Activated CD4-positive, alpha-beta T cell treated with anti-CD3 and anti-CD28 coated beads for 36 hours (primary cell): ENCODE measurements at places on chromosomes 11 and 22. TPM values are rescaled to one million over a fixed set of nuclear protein-coding genes. Genes with fewer than 3 reads are reported as not detected.

P2RX6 gene
- total RNA-seq, result 0.18 TPM

TRPC6 gene
- not detected for total RNA-seq

CHRNA10 gene
- total RNA-seq, result 0.91 TPM

POU2AF1 gene
- total RNA-seq, result 9.6 TPM

SCN4B gene
- total RNA-seq, result 0.27 TPM

DNA sequence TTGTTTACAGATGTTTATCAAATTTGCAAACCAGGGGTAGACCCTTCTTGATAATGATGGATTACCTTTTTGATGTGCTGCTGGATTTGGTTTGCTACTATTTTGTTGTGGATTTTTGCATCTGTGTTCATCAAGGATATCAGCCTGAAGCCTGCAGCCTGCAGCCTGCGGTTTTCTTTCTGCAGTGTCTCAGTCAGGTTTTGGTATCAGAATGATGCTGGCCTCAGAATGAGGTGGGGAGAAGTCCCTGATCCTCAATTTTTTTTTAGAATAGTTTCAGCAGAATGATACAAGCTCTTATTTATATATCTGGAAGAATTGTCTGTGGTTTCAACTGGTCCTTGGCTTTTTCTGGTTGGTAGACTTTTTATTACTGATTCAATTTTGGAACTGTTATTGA, 19.7 kb upstream of the RAB38 start:
- DNase-seq, result no peak

DNA sequence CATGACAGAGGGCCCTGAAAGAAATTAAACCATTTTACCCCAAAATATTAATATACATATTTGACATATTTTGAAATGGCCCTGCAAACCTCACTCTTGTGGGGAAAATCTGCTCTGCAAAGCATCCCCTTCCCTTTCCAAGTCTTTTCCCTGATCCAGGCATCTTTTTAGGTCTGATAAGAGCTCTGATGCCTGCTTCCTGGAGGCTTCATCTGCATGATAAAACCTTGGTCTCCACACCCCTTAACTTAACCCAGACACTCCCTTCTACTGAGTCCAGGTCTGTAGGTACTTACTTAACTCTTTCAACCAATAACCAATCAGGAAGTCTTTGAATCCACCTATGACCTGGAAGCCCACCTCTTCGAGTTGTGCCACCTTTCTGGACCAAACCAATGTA, 1.8 kb upstream of the LGALS12 start:
- DNase-seq, result no peak

DNA sequence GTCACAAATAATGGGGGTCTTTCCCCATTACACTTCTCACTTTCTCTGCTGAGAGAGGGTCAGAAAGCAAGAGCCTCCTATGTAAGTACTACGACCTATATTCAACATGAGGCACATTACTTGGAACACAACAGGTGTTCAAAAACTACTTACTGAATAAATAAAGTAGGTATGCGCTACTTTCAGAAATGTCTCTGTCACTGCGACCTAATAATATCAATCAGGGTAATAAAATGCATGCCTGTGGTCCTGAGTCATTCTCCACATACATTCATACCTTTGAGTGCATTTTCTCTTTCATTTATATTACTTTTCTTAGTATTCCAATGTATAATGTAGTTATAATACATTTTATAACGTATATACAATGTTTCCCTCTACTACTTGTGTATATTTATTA, 838.9 kb downstream of the DLG2 start:
- no peak for DNase-seq

- DNase-seq, result no peak
Observed at GRCh38 chr11:134565343-134565891, 153.4 kb upstream of the B3GAT1 start.

DNA sequence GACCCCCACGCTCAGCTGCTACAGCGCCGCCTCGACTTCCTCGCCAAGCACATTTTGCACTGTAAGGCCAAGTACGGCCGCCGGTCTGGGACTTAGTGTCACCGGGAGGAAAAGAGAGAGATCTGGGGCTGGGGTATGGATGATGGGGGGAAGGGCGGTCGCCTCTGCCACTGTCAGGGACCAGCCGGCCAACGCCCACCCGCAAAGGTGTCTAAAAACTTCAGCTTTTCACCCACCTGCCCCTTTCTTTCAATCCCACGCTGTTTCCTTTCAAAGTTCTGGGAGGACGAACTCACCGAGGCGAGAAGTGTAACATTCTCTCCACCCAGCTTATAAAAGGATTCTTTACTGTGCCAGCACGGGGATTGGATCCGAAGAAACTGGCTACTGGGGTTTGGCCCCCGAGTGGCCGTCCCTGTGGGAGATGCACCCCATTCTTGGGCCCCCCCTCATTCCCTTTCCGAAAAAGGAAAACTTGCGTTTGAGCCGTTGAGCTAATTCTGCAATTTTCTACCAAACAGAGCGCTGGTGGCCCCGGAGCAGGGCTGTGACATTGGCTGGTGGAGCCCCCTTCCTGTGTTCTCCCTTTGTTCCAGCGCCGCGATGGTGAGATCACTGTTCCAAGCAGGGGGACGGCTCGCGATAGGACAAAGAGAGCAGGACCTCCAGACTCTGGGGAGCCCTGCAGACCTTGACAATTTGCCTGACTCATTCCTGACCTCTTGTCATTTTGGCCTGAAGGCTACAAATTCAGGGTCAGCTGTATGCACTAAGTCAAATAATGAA, 1.8 kb downstream of the FJX1 start:
- DNase-seq, result peak; percentile 12

GRCh38 chr11:73155102-73155501, 13.0 kb upstream of the FCHSD2 start:
- DNase-seq, result no peak

DNA sequence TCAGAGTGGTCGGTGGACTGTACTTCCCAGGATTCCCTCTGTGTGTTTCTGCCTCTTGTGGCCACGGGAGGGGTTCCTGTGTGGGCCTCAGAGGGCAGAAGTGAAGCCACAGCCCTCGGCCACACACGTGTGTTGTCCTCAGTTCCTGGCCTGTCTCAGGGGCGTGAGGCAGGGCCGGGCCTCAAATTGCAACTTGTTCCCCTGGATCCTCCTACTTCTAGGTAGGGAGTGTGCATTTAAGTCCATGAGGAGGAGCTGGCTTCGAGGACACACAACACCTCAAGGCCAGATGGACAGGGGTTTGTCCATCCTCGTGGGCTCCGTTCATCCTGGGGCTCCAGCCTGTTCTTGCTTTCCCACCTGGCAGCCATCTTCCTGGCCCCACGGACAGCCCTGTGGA, 573.0 kb downstream of the TBC1D22A start:
- DNase-seq, result no peak

- DNase-seq, result no peak
Observed at GRCh38 chr22:32603651-32604540, 129.3 kb downstream of the FBXO7 start.
